Central memory CD4-positive, alpha-beta T cell (primary cell): ENCODE measurements at places on chromosomes 1 and 21.

GRCh38 chr1:195756109-195756508 lies 852.1 kb downstream of the KCNT2 start:
- DNase-seq: no peak

DNA sequence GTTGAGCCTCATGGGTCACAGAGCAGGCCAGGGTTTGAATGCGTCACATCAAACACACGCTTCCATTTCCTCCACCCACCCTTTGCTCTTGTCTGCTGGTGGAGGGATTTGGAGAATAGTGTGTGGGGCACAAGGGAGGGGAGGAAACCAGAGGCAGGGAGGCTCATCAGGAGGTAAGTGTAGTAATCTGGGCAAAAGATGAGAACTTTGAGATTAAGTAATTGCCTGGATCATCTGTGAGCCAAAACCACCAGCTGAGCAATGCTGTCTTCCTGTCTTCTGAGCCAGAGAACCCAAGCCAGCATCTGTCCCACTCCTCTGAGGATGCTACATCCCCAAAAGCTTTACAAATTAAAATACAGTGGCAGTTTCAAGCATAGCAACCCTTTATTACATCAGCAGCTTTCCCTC lies 45.2 kb downstream of the C8B start:
- DNase-seq: no peak

- no peak for DNase-seq
Observed at GRCh38 chr1:11340233-11340632, 67.2 kb downstream of the UBIAD1 start.

DNA sequence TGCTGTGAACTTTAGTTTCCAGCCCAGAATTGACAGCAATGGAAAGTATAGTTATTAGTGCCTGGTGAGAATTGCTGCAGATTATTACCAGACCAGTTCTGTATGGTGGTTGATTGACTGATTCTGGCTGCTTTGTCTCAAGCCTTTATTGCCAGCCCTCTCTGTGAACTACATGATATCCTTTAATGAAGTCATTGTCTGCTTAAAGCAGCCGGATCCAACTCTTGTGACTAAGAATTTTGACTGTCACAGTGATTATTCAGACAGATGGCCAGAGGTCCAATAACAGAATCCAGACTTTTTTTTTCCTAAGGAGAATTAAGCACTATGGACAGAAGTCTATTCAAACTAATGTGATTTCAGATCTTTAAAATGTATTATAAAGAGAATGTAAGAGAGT lies 1548.6 kb upstream of the B3GALT2 start:
- DNase-seq: no peak

- no peak for DNase-seq
Observed at GRCh38 chr1:100361511-100362089, 9.3 kb downstream of the CDC14A start.

DNA sequence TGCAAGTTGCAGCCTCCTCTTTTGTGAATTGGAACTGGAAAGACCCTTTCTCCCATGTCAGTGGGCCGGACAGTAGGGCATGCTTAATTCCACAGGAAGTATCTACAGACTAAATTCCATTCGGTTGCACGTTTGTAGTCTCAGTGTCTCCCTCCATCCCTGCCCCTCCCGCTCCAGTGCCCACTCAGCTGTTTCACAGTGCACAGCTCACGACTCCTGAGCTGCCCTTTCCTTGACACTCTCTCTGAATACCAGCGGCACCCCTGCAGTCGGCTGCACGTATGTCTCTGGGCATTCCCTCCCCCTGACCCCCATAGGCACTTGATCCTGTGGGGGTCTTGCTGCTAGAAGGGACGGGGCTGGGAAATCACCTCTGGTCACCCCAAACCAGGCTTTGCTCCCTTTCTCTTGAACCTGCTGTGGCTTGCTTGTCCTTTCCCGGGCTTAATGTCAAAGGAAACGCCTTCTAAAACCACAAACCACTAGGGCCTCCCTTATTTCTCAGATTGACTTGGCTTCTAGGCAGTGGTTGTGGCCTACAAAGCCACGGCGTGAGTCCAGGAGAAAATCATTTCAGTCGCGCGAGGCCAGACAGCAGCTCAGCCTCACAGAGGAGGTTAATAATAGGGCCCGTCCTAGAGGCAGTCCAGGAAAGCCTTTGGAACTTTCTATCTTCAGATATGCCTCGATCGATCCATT lies 365.3 kb upstream of the PROX1 start:
- no peak for DNase-seq

DNA sequence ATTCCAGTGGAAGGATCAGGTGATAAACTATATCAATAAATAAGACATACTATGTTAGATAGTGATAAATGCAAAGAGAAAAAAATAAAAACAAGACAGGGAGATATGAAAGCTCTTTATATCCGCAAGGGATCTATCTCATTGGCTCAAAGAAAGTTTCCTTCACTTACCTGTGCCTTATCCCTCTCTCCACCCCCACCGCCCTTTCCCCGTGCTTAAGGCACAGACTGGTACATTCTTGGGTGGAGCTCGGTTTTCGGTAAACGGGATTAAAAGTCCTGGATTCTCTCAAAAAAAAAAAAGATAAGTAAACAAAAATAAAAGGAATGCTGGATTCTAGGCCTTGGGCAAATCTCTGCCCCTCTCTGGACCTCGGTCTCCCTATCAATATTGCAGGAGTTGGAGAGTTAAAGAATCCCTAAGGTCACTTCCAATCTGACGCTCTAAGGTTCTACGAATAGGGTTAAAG lies 593 bp upstream of the DNAJC16 start:
- no peak for DNase-seq
